ENCODE measurements at places on chromosomes 1 and 21.

GRCh38 chr1:3955196-3955772 is 55.2 kb upstream of the C1orf174 start:
- DNase-seq = no peak

DNA sequence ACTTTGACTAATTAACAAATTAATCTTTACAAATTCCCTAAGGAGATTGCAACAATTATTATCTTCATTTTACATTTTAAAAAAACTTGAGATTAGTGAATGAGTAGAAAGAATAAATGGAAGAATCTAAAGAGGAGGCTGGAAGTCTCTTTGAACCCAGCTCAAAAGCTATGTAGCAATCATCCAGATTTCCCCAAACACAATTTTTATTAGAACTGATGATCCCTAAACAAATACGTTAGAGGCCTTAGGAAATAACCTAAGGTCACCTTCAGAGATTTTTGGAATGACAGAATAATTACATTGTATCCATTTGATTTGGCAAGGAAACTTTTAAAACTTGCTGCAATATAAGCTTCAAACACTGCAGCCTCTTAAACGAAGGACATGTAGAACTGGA is 242.4 kb upstream of the LYPLAL1 start:
- DNase-seq = no peak

- DNase-seq = no peak
These were observed 308.0 kb downstream of the HMCN1 start for GRCh38 chr1:186042230-186042629.

- no peak for DNase-seq
These were observed 83.2 kb downstream of the TRIM11 start for GRCh38 chr1:228323401-228323800.

GRCh38 chr1:11943619-11944018 is 9.1 kb downstream of the PLOD1 start:
- no peak for DNase-seq

GRCh38 chr1:26971590-26971989 is 11.3 kb upstream of the KDF1 start:
- no peak for DNase-seq
